Posterior vena cava (tissue), 2 donors: ENCODE measurements at places on chromosomes 16 and 17.

DNA sequence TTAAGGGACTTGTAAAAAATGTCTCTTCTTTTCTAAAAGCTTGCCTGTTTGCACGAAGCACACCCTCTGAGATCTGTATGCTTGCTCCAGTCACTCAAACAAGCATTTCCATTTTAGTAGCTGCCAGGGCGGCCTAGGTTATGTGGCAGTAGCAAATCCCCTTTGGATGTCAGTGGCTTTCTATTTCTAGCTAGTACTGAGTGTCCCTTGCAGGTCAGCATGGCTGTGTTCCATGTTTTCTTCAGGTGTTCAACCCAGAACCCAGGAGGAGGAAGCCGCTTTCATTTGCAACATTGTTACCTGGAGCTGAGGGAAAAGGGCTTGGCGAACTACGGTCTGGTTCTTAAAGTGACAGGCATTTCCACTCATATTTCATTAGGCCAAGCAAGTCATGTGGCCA is 36.4 kb downstream of the FOXL1 start:
- no peak for DNase-seq

GRCh38 chr16:27795992-27796614 is 246.2 kb downstream of the KATNIP start:
- no peak for DNase-seq

DNA sequence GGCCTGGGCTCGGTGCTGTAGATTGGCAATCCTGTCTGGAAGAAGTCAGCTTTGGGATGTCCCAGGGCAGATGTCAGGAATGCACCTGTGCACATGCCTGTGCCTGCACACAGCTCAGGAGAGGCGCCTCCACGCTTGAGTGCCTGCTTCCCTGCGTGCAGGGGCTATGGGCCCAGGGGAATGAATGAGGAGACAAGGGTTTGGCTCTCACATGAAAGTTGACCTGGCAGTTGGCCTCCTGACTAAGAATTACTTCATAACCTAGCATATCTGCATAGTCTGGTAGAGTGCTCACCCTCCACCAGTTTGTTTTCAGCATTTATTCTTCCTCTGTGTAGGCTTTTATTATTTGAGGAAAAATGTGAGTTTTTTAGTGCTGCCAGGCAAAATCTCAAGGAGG is 50.0 kb downstream of the PLD6 start:
- no peak for DNase-seq

DNA sequence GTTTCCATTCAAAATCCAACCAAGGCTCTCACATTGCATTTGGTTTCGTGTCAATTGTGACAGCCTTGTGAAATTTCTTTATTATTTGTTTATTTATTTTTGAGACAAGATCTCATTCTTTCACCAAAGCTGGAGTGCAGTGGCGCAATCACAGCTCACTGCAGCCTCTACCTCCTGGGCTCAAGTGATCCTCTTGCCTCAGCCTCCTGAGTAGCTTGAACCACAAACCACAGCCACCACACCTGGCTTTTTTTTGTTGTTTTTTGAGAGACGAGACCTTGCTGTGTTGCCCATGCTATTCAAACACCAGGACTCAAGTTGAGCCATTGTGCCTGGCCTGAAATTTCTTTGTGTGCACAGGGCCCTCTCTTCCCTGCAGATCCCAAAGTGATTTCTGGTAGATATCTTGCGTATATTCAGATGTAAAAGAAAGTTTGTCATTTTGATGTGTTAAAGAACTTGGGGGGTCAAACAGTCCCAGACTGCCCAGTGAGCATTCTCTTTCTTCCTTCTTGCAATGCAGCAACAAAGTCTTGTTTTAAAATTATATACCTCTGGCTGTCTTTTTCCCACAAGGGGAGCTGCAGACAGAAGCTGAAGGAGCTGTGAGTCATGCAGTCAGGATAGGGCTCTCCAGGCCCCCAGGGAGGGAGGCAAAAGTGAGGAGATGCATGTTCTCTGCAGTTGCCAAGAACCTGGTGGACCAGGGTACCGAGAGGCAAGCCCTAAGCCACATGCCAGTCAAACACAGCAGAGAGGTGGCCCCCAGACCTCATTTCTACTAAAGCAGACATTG is 15.5 kb upstream of the USP22 start:
- DNase-seq, result peak; percentile 48

DNA sequence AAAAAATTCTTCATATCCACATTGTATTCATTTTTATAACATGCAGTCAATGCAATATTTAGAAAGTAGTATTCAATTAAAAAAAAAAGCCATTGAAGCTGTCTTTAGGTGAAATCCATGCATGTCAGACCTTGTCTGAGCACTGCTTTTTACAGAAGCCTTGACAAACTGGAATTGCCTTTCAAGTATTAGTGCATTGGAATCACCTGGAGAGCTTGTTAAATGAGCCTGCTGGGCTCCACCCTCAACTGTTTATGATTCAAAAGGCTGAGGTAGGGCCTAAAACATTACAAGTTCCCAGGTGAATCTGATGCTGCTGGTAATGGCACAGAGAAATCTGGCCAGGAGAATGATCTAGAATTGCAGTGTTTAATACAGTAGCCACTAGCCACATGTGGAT is 85.8 kb downstream of the HIC1 start:
- DNase-seq, result no peak

DNA sequence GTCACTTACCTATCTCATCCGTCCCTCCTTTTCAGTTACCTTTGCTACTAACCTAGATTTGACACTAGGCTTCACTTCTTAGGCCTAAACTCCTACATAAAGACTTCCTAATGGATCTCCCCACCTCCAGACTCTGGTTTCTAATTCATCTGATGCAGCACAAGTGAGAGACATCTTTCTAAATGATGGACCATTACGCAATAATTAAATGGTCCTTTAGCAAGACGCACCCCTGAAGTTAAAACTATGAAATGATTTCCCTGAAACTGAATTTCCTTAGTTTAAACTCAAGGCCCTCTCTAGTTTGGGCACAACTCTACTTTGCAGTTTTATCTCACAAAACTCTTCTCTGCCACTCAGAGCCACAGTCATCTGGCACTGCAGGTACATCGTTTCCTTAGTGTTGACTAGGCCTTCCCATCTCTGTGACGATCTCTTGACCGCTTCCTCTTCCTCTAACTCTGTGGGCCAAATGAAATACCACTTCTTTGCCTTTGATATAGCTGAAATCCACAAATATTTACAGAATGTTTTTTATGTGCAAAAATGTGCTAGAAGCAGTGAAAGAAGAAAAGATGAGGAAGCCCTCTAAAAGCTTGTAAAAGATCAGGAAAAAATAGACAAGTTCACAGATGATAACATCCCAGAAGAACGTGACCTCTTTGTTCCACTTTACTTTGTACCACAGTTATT is 3.3 kb downstream of the SYNRG start:
- no peak for DNase-seq

DNA sequence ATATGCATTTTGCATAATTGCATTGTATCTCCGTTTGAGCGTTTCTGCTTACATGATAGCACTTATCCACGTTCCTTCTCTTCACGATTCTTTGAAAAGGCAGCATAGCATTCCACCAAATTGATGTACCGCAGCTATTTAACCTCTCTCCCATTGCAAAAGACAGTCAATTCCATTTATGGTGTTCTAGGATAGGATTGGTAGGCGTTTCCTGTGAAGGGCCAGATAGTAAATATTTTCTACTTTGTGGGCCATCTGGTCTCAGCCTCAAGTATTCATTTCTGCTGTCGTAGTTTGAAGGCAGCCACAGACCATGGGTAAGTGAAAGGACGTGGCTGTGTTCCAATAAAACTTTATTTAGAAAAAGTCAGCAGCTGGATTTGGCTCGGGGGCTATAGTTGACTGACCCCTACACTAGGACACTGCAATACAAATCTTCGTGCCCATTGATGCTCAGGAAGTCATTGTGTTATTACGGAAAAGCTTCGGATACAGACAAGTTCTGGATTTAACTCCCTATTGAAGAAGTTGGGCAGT is 10.1 kb downstream of the SNX29 start:
- no peak for DNase-seq

DNA sequence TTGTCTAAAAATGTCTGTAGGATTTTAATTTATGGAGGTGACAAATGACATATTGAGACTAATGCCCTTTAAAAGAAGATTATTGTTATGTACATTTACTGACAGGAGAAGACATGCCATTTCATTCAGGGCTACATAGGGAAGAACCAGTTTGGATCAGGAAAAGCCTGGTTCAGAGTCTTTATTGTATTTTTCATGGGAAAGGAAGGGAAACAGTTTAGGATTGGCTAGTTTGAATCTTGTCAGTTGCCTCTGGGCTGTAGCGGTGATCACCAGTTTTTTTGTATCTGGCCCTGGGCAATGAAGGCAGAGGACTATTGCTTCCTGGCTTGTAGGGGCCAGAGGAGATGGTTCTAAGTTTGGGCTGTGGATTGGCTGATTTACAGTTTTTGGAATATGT is 31.8 kb downstream of the NSRP1 start:
- DNase-seq, result no peak
